ENCODE measurements at places on chromosomes 4 and X.
A peak's percentile ranks its signal among the peaks of the same experiment; 100 is the strongest.

DNA sequence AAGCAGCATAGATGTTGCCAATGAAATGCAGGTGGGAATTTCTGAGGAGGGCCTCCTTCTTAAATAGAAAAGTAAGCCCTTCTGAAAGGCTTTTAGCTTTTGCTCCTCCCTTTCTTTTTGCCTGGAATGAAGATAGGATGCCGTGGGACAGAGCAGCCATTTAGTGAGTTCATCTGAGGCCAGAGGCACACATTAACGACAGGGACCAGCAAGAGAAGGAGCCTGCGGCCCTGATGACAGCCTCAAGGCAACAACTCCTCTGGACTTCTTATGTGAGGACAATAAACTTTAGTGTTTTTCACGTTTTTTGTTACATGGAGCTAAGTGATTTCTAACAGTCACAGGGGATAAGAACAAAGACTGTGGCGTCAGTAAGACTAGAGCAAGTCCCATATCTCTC is 1.1 kb upstream of the BDH2 start:
- no peak for DNase-seq

DNA sequence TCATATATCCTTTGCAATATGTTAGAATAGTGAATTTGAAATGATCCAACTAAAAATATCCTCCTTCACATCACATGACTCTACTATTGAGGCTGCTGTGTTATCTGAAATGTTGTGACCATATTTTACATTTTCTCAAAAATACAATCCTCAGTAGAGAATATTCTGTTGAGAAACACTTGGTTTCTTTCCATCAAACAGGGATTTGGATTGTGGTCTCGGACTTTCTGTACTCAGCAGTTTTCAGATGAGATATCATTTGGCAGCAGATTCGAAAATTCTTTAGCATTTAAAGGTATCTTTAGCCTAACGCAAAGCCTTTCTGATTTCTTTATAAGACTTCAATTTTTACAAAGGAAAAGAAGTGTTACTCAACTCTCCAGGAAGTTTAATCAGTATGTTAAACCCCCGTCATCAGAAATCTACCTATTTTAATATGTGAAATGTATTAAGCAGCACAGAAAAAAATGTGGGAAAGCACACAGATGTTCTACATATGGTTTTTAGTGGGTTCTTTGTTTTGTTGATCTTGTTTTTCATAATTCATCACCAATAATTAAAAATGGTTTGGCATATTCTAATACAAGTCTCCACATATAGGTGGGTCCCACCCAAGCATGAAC is 55.4 kb upstream of the ANXA3 start:
- no peak for DNase-seq

DNA sequence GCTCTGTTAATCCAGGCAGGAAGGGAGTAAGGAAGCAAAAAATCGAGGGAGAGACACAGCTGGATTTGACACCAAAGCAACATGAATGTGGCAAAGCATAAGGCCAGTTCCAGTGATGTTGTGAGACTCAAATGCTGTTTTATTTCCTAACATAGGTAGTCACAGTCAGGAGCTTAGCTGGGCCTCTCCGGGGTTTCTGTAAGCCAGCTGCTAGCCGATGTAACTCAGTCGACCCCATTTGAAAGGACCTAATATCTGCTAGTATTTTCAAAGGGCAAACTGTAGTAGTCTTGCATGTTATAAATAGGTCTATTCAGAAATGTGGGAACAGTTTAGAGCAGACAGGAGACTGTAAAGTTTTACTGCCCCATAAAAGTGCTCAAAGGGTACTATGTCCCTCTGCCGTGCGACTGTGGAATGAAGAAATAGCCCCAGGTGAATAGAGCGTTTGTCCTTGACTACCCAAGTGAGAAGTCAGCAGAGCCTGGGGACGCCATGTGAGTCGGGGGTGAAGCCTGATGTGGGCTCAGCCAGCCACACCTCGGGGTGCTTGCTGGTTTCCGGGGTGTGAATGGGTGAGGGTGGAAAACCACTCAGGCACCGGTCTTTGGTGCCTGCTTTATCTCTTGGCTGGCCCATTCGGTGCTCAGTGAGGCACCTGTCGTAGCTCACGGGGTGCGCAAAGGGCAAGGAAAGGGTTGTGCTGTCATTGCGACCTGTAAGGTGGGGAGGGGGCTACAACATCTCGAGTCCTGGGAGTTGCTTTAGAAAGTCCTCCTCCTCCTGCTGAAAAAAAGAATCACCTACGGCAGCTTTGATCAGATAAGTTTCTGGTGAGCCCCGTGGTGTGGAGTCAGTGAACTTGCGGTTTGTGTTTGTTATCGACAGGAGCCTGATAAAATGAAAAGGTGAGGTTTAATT is 745 bp downstream of the TRIM2 start:
- DNase-seq: no peak

- no peak for DNase-seq
Measured at GRCh38 chr4:168832763-168833575, 177.1 kb downstream of the CBR4 start.

- no peak for DNase-seq
Measured at GRCh38 chr4:107548211-107548905, 171.7 kb downstream of the PAPSS1 start.

GRCh38 chrX:39895218-39896110 is 202.3 kb downstream of the BCOR start:
- peak; percentile 63 for DNase-seq

DNA sequence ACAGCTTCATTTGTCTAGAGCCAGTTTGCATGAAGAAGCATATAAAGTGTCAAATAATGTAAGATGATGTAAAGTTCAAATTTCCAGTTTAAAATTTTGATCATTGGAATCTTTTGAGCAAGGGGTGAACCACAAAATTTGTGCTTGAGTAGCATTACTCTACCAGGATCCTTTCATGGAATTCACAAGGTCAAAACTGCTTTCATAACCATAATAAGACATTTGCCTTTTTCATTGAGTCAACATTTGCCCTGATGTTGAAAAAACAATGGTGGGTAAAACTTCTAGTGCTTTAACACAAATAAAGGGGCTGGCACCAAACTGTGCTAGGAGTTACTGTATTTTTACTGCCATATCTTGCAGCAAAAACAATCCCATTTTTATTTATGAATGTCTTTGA is 142.2 kb downstream of the GLRA3 start:
- no peak for DNase-seq

DNA sequence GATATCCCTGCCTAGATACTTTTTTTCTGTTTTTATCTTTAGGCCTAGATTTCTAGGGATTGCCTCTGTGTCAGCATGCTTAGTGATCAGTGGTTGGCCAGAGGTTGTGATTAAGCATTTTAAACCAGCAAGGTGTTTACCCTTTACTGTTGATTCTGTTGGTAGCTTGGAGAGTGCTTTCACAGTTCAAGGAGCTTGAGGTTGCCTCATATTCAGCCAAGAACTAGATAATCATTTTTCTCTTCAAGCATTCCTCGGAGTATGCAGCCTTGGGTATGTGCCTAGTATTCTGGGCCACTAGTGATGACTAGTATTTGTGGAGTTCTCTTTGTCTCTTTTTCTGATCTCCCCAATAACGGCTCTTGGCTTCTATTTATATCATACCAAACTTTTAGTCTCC is 20.4 kb downstream of the APOOL start:
- no peak for DNase-seq

- DNase-seq: no peak
Measured at GRCh38 chr4:110589297-110589696, 33.6 kb downstream of the PITX2 start.

GRCh38 chr4:107799669-107800450 is 24.9 kb upstream of the SGMS2 start:
- no peak for DNase-seq

- DNase-seq: no peak
Measured at GRCh38 chrX:38458071-38458470, 103.3 kb upstream of the TSPAN7 start.

DNA sequence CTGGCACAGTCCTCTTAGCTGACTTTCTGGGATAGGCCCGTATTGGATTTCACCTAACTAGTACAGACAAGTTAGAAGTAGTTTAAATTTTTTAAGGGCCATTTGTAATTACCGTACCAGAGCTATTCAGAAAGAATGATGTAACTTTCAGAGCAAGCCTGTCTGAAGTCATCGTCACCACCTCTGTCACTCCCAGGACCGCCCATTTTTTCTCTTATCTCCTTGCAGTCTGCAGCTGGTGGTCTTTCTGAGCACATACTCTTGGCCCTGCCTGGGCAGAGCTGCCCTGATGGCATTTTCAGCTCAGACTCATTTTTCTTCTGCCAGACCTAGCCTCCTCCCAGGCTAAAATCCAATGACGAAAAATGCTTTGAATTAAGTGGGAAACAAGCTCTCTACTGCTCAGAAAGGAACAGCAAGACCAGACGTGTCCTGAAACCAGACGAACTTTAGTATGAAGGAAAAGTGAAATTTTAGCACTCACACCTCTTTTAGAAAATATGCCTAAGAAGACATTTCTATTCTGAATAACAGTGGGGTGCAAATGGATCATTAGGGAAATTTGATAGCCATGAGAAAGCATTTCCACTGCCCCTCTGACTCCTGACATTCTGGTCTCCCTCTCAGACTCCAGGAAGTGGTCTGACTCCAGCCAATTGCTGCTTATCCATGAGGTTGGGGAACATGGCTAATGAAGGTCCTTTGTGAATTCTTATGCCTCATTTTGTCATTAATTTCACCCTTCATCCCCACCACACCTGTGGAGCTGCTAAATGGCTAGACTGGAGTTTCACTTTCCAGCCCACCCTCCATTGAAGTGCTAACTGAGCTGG is 162.4 kb upstream of the GYPA start:
- DNase-seq: no peak

DNA sequence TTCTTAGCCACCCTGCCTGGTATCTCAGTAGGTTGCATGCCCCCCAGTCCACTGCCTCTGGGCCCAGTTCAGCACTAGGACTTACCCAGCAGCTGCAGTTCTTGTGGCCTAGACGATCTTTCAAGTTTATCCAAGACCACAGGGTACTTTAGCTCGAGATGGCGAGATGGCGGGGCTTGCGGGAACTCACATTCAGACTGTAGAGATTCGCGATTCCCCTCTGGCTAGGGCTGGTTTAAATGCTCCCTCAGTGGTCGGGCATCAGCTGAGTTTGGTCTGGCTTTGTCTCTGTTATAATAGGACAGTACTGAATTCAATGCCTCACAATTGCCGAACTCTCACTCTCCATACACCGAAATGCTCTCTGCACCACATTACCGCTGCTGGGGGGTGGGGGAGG is 18.4 kb upstream of the RFC1 start:
- DNase-seq: no peak

- DNase-seq: no peak
Measured at GRCh38 chrX:68048774-68049173, 384.5 kb downstream of the OPHN1 start.

DNA sequence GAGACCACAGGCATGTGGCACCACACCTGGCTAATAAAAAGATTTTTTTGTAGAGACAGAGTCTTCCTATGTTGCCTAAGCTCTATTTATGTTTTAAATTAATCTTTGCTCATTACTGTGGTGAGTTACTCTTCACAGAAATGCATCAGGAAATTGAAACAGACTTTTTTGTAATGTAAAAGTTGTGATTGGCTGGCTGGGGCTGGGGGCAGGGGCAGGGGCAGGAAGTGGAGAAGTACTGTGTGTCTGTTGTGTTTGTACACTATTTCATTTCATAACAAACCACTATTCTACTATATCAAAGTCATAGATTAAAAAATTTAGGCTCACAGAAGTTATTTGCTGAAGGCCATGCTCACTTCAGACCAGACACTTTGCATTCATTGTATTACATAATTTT is 19.1 kb upstream of the ABRAXAS1 start:
- DNase-seq: no peak

Measured in COR-L47 (cell line).